ENCODE measurements at places on chromosomes 12 and 14. TPM values are rescaled to one million over a fixed set of nuclear protein-coding genes. Genes with fewer than 3 reads are reported as not detected.
A peak's percentile ranks its signal among the peaks of the same experiment; 100 is the strongest.

The RIMKLB gene
- 27.0 TPM for total RNA-seq

The A2ML1 gene
- total RNA-seq = 0.83 TPM

The ADAM21 gene
- not detected for total RNA-seq

The STON2 gene
- 11.2 TPM for total RNA-seq

The ANAPC7 gene
- total RNA-seq = 66.0 TPM

The IAPP gene
- not detected for total RNA-seq

The INSM2 gene
- total RNA-seq = not detected

GRCh38 chr12:126389220-126389841 is 1324.1 kb downstream of the AACS start:
- H3K4me3 ChIP-seq = no peak overlapping the region
- H3K36me3 ChIP-seq = no peaks in the 10 kb centered on the region
- H3K4me1 ChIP-seq = no peaks in the 10 kb centered on the region

DNA sequence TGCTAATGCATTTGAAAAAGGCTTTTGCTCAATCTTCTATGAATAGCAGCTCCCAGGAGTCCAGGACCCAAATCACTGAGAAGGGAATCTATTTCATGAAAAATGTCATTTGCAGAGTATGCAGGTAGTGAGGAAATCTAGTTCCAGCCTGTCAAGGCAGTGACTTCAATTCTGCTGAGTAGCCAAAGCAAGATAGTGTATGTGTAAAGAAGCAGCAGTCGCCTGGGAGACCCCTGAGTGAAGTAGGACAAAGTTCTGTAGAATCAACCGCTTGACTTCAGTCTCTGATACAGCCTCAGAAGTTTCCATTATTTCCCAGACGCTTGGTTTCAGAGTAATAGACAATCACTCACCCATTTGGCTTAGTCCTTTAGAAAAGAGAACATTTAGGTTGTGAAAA is 435.6 kb upstream of the LRFN5 start:
- H3K36me3 ChIP-seq = no peaks in the 10 kb centered on the region
- no peak for DNase-seq
- H3K27me3 ChIP-seq = no peaks in the 10 kb centered on the region
- no peaks in the 10 kb centered on the region for H3K4me1 ChIP-seq
- no peak overlapping the region for H3K27ac ChIP-seq

- no peaks in the 10 kb centered on the region for H3K27me3 ChIP-seq
- H3K4me3 ChIP-seq = no peak overlapping the region
- H3K27ac ChIP-seq = no peak overlapping the region
- no peak for DNase-seq
Measured at GRCh38 chr12:81150382-81150781, 72.5 kb downstream of the ACSS3 start.

DNA sequence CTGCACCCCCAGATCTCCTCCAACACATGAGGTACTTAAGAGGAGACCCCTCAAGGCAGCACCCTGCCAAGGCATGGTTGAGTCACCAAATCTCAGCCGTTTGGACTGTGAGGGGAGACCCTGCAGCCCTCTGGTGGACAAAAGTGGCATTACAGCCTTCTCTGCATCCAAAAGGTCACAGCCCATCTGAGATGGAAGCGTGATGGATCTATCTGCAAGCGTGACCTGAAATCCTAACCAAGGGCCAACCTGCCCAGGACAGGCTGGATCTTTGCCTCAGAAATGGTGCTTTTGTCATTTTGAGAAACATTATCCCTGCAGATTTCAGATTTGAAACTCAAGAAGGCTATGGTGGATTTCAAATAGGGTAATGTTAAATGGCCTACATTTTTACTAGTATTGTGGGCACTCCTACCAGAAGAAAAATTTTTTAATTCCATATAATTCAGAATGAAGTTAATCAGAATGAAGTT is 23.7 kb upstream of the DHRS4 start:
- no peaks in the 10 kb centered on the region for H3K27me3 ChIP-seq
- no peak overlapping the region for H3K4me3 ChIP-seq
- DNase-seq = peak; percentile 94
- H3K36me3 ChIP-seq = no peaks in the 10 kb centered on the region
- no peak overlapping the region for H3K27ac ChIP-seq
- no peaks in the 10 kb centered on the region for H3K4me1 ChIP-seq

DNA sequence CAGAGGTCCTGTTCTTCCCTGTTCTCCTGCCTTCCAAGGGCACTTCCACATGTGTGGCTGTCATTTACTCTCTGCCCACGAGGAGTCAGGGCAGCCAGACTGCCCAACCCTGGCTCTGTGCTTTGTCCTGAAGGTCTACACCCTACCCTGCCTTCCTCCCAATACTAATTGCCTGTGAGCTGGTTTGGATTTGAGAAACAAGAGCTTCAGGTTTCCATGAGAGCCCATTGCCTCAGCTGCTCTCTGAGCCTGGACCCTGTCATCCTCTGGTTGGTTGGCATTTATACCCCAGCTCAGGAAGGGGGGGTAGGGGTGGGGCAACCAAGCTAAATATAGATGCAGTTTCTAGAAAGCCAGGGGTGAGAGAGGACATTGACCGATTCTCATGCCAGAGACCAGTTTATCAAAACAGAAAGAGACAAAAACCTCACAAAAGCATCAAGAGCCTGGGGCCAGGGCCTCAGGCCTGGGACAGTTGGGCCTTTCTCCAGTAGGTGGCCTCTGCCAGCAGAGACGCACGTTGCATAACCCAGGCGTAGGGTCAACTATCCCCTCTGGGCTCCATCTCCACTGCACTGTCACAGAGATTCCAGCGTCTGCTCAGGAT is 34.5 kb downstream of the VDR start:
- peak overlapping the region; percentile 2 for H3K27ac ChIP-seq
- DNase-seq = peak; percentile 71

DNA sequence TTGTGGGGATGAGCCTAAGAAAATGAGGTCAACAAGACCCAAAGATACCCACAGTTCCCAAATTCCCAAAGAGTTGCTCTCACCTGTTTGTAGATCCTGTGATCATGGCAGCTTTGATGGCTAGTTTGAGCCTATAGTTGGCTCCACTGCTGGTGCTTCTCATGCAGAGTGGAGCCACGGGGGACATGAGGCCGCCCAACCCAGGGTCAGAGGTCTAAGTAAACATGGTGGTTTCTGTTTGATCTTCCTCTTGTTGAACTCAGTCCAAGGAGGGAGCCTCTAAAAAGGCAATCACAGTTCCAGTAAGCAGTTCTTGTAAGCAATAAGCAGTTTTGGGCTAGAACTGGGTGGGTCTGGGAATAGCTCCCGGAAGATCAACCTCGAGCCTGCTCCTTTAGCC is 125.6 kb upstream of the DHRS4 start:
- no peak overlapping the region for H3K27ac ChIP-seq
- no peaks in the 10 kb centered on the region for H3K27me3 ChIP-seq
- no peak overlapping the region for H3K4me3 ChIP-seq
- DNase-seq = no peak
- H3K4me1 ChIP-seq = peaks cover 9% of the 10 kb centered on the region
- H3K36me3 ChIP-seq = no peaks in the 10 kb centered on the region

DNA sequence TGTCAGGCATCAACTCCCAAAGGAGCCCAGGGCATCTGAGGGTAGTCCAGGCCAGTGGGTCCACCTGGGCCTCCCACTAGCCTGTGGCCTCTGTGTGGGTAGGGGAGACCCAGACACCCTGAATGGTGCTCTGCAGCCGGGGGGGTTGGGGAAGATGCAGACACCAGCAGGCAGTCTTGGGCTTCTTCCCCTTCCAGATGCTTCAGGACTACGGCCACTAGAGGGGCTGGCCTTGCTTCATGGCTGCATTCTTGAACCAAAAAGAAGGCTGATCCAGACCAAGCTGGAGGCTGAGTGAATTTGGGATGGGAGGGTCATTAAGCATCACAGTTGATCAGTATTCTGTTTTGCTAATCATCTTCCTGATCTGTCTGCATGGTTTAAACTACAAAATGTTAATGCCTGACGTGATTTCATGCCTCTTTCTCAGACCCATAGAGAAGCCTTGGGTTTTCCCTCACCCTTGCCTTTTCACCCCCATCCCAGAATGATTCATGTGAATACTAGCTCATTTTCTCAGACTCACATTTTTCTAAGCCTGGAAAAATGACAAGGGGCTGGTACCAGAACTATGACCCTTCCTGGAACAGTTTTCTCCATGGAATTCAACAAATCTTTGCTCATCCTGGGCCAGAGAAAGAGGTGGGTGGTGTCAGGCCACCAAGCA is 134.2 kb downstream of the NTF3 start:
- no peak overlapping the region for H3K27ac ChIP-seq
- H3K4me1 ChIP-seq = no peaks in the 10 kb centered on the region
- DNase-seq = no peak
- no peak overlapping the region for H3K4me3 ChIP-seq
- H3K36me3 ChIP-seq = no peaks in the 10 kb centered on the region

- peaks cover 31% of the 10 kb centered on the region for H3K4me1 ChIP-seq
- no peak overlapping the region for H3K27ac ChIP-seq
- no peak overlapping the region for H3K4me3 ChIP-seq
- no peak for DNase-seq
Measured at GRCh38 chr12:116697305-116697704, 40.6 kb downstream of the SPRING1 start.

DNA sequence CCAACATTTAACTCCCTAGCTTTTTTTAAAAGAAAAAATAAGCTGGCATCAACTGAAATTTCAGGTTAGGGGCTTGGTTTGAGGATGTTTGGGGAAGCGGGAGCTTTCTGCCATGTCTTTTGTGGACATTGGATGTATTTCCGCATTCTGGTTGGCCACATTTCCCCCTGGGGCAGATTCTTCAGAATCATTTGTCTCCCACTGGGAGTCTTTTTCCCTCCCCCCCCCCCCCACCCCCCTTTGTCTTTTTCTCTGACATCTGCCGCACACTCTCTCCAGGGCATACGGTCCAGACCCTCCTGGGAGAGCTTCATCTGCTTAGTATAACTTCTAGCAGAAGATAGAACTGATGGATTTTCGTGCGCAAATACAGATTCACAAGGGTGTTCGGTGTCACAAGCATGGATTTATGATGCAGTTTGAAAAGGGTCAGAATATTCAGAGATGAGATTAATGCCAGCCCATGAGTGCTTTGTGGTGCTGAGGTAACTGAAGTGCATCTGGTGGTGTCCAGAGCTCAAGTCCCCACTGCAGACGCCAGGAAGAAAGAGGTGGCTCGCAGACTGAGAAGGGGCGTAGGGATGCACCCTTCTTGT is 40.2 kb downstream of the ETV6 start:
- no peak overlapping the region for H3K4me3 ChIP-seq
- DNase-seq = no peak
- H3K27me3 ChIP-seq = no peaks in the 10 kb centered on the region
- H3K4me1 ChIP-seq = no peaks in the 10 kb centered on the region
- H3K27ac ChIP-seq = peak overlapping the region; percentile 29

DNA sequence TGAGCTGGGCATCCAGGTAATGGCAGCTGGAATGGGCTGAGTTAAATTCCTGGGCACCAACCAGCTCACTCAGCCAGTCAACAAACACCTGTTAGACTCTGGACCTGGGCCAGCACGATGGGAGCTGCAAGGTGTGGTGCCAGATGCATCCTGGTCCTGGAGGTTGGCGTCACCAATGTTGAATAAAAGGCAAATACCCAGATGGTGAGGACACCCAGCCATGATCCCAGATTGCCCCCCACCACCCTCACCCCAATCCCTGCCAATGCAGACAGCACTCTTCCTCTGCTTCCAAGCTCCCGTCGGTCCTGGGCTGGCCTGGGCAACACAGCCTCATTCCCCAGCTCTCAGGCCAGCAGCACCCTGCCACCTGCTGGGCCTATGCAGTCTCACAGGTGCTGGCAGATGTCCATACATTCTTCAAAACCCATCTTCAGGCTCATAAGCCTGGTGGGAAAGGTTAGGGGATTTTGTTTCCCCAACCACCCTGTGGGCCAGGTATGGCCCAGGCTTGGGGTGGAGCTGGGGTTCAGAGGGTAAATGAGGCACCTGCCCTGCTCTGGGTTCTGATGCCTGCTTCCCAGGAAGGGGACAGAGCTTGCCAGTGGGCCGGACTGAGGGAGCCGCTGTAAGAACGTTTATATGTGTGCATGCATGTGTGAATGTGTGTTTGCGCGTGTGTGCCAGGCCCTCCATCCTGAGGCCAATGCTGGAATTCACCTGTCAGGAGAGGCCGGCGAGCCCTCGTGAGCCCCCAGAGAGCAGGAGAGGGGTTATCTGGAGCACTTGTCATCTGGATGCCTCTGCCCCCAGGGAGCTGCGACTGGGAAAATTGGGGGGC is 58.0 kb downstream of the LGMN start:
- peaks cover 8% of the 10 kb centered on the region for H3K4me1 ChIP-seq
- no peak for DNase-seq
- no peaks in the 10 kb centered on the region for H3K27me3 ChIP-seq

DNA sequence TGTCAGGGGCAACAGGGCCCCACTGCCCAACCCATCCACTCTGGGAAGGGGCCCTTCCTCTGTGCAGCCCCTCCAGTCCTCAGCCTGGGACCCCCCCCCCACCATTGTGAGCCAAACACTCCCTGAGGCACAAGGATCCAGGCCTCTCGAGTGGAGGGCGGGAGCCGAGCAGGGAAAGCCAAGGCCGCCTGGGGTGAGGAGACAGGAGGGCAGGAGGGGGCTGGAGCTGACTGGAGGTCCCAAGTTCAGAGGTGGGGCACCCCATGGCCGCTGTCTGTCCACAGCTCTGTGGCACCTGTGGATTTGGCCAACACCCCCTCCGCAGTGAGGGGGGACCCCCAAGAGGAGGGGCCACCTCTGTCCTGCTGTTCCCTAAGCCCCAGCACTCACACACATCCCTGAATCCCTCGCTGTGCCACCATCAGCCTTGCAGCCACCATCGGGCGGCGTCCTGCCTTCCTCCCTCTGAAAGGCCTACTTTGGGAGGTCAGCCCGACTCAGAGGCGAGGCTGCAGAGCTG is 25.4 kb upstream of the C14orf180 start:
- no peaks in the 10 kb centered on the region for H3K27me3 ChIP-seq
- DNase-seq = no peak
- H3K4me1 ChIP-seq = no peaks in the 10 kb centered on the region
- H3K36me3 ChIP-seq = no peaks in the 10 kb centered on the region
- no peak overlapping the region for H3K27ac ChIP-seq
- H3K4me3 ChIP-seq = no peak overlapping the region

GRCh38 chr14:78448164-78449094 is 278.3 kb downstream of the NRXN3 start:
- H3K27ac ChIP-seq = no peak overlapping the region
- no peaks in the 10 kb centered on the region for H3K27me3 ChIP-seq
- peak; percentile 54 for DNase-seq
- H3K4me3 ChIP-seq = no peak overlapping the region

- H3K4me1 ChIP-seq = no peaks in the 10 kb centered on the region
- no peak for DNase-seq
- no peaks in the 10 kb centered on the region for H3K36me3 ChIP-seq
- H3K27ac ChIP-seq = peak overlapping the region; percentile 32
- no peak overlapping the region for H3K4me3 ChIP-seq
- H3K27me3 ChIP-seq = no peaks in the 10 kb centered on the region
Measured at GRCh38 chr14:96146131-96146771, 58.4 kb upstream of the BDKRB2 start.
